ENCODE measurements at places on chromosomes 6 and 20.
A peak's percentile ranks its signal among the peaks of the same experiment; 100 is the strongest.

DNA sequence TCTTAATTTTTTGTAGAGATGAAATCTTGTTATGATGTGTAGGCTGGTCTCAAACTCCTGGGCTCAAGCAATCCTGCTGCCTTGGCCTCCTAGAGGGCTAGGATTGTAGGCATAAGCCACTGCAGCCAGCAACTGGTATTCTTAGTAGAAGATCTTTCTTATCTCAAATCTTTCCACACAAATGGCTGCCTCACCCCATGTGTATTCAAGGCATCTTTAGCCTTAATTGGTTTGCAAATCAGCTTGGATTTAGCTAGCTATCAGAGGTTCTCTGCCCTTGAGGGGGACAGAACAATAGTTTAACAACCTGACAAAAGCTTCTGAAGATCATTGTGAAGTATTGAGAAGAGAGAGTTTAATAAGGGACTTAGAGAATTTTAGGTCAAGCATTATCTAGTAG is 17.9 kb upstream of the ABRACL start:
- DNase-seq, result no peak

- DNase-seq, result no peak
These were observed 33.7 kb upstream of the GPR6 start for GRCh38 chr6:109944448-109944847.

DNA sequence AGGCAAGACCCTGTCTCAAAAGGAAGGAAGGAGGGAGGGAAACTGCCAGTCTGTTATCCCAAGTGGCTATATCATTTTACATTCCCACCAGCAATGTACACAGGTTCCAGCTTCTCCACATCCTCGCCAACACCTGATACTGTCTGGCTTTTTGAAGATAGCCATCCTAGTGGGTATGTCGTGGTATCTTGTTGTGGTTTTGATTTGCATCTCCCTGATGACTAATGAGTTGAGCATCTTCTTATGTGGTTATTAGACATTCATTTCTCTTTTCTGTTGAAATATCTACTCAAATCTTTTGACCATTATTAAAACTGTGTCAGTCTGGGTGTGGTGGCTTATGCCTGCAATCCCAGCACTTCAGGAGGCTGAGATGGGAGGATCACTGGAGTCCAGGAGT is 47.9 kb upstream of the ARID1B start:
- DNase-seq, result no peak

DNA sequence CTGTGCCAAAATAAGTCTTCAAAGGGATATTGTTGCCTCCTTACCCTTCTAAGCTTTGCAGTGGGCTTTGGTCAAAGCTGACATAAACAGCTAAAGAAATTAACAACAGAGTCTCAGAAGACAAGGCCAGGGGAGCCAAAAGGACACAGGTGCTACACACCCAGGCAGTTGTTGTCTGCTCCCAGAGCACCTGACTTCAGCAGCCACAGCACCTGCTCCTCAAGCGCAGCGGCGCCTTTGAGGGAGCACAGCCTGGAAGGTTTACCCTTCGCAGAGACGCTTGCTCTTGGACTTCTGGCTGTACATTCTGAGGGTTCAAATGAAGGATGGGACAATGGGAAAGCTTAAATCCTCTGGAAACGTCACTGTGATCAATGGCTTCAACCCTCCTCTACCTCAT is 16.6 kb downstream of the B4GALT5 start:
- no peak for DNase-seq

GRCh38 chr20:40192081-40192480 is 497.0 kb downstream of the MAFB start:
- DNase-seq, result no peak

DNA sequence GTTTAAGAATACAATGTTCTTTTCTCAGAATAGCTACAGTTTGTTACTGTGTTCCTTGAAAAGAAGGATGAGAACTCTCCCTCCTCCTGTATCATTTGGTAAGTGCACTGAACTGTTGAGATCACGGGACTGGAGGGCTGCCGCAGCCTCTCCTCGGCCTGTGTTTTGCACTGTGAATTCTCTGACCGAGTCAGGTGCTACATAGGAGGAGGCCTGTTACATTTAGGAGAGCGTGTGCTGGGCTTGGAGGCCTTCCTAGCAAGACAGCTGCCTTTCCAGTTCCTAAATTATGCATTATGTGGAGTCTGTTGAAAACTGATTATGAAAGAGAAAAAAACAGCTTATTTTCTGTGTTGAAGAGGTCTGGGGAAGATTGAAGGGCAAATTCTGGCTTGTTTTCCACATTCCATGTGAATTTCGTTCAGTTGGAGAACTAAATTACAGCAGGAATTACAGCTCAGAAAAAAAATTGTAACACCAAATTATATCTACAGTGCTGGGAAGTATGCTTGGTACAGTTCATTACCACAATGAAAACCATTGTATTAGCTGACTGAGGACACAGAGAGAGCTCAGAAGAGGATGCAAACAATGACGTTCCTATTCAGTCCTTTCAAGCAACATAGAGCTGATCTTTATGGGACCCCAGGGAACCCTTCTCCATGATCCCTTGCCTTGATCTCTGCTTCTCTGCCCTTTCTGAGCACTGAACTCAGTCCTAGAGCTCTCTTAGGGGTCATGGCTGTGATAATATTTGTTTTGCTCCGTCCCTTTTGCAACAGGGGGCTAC is 2.8 kb downstream of the TMC2 start:
- DNase-seq, result no peak

GRCh38 chr6:3584606-3585005 is 127.8 kb upstream of the SLC22A23 start:
- no peak for DNase-seq

DNA sequence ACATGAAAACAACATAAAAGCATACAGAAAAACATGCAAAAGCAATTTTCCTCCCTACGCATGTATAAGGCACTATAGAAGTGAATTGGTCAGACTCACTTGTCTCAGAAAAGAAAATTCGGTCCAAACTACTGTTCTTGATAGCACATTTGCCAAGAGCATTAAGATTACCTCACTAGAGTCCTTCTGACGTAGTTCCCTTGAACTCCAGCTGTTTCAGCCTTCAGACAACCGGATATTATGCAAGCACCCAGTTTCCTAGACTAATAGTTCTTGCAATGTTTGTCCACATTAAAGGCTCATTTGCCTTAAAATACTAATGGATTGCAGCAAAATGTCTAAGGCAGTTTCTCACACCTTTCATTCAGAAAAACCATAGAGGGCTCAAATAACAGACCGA is 2.5 kb upstream of the CASS4 start:
- DNase-seq, result no peak

DNA sequence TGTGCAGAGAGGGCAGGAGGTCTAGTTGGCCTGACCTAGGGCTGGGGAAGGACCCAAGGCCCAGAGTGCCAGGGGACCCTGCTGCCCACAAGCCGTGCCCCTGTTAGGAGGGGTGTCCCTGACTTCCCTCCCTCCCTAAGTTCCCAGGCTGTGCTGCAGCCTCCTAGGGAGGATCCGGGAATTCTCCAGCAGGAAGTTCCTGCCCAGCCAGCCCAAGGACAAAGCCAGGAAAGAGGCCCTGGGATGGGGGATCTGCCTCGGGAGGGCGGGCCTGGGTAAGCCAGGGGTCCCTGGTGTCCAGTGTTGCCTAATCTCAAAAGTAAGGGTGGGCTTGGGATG is 9.3 kb upstream of the BAK1 start:
- no peak for DNase-seq

- DNase-seq, result peak; percentile 7
These were observed 256.4 kb upstream of the MARCKS start for GRCh38 chr6:113600551-113601339.

DNA sequence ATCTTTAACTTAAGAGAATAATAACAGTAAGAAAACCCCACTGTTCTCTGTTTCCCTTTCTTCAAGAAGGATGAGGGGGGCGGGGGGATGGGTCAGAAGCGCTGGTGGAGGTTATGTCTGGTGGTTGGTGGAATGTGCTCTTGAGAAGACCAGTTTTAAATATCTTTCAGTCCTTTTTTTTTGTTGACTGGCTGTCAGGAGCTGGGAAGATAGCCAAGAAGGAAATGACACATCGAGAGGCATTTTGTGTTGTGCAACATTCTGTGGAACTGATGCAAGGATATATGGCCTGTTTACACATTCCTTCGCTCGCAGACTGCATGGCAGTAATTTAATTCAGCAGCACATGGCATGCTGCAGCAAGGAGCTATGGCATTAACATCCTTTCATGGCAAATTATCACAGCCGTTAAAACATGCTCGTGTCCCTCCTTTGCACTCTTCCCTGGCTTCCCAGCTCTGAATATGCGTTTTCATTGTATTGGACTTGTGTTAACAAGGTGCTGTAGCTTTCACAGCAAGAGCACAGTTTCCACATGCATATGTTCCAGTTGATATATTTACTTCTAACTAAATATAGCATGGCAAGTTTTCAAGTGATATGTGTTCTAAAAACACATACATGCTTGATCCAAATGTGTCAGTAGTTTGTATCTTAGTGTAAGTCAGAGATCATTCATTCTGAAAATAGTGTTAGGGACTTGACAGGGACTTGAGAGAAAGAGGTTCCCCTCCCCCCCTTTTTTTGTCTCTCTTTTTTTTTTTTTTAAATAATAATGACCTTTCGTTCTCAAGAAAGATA is 68.2 kb upstream of the SUPT3H start:
- no peak for DNase-seq

DNA sequence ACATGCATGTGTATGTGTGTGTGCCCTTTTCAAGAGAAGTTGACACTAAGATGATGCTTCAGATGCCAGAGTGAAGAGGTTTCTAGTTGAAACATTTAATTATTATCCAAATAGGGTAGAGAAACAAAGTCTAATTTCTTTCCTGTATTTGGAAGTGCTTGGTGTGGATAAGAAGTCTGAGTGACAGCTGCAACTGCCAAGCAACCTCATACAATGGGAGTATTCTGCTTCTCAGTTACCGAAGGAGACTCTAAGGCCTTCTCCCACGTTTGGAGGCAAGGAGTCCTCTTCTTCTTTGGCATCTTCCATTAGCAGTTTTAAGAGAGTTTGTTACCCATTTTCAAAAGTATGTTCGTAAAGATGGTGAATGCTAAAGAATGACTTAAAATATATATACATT is 82.4 kb downstream of the HDGFL1 start:
- no peak for DNase-seq

DNA sequence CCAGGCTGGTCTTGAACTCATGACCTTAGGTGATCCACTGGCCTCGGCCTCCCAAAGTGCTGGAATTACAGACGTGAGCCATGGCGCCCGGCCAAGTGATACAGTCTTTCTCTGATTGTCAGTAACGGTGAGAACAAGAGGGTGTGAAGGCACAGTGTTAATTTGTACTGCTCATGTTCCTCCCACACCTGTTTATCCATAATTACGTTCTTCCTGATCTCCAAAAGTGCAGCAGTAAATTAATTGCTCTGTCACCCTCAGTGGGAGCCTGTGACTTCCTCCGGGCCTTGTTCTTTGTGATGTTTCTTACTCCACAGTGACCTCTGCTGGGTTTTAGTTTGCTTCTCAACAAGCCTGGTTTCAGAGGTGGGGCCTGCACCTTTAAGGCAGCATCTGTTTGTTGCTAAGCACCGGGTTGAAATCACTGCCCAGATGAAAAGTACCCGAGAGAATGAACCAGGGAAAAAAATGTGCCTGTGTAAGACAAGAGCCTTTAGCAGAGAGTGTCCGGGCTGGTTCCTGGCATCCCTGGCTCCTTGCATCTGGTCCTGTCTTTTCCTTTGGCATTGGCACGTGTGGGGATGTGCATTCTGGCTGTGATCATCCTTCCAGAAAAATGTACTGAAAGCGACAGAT is 89.1 kb upstream of the CLDN20 start:
- DNase-seq, result peak; percentile 65

DNA sequence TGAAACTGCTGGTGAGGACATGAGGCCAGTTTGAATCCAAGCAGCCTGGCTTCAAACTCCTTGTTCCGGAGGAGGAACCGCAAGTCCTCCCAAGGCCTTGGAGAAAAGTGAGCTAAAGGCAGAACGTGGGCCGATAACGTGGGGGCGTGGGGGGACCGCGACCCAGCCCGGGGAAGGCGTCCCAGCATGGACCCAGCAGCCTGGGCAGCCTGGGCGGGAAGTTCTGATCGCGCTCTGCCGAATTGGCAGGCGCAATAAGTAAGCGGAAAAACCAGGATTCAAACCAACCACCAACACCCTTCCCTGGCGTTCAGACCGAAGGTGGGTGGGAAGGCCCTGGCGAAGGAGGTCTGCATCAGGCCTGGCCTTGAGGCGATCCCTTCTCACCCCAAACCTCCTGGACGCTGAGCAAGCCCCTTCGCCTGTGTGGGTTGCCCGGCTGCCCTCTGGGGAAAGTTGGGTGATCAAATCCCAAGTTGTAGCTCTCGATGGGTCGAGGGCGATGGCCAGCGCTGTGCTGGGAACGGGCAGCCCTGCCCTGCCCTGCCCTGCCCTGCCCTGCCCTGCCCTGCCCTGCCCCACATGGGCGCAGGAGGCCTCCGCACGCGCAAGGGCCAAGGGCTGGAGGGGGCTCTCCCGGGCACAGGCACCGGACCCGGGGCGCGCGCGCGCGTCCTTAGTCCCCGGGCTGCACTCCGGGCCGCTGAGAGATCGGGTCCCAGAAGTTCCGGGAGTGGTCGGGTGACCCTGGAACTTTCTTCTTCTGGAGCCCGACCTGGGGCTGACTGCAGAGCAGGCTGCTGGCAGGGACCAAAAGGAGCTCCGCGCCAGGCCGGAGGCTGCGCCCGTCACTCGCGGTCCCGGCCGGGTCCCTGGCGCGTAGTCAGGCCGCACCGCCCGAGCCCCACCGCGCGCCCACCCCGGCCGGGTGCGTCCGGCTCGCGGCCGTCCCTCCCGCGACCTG is 637 bp upstream of the SLC22A3 start:
- DNase-seq, result no peak

DNA sequence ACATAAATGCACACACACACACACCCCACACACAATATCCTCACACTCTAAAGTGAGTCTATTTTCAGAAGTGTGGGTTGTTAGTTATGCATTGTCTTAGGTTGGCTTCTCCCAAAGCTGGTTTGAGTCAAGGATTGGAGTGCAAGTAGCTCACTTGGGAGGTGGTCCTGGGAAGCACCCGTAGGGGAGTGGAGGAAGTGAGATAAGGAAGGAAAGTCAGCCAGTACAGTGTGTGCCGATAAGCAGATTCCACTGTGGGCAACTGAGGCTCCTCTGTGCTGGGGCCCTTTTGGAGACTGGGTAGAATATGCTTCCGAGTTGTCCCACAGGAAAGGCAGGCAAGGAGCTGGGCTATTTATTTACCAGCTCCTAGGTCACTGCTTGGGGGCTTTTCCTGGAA is 67.2 kb downstream of the PLCB4 start:
- no peak for DNase-seq

- no peak for DNase-seq
These were observed 305.5 kb downstream of the FOXC1 start for GRCh38 chr6:1915226-1915625.

GRCh38 chr6:163951326-163951725 is 536.8 kb downstream of the QKI start:
- no peak for DNase-seq
